ENCODE measurements at places on chromosomes 6 and 20. TPM values are rescaled to one million over a fixed set of nuclear protein-coding genes. Genes with fewer than 3 reads are reported as not detected.

The ANKRD66 gene
- 0.68 TPM for polyA plus RNA-seq

The SLC26A8 gene
- polyA plus RNA-seq, result not detected

The SGK2 gene
- 0.60 TPM for polyA plus RNA-seq

The ENPP1 gene
- 20.5 TPM for polyA plus RNA-seq

The APMAP gene
- polyA plus RNA-seq, result 48.9 TPM

The OPN5 gene
- 0.12 TPM for polyA plus RNA-seq

DNA sequence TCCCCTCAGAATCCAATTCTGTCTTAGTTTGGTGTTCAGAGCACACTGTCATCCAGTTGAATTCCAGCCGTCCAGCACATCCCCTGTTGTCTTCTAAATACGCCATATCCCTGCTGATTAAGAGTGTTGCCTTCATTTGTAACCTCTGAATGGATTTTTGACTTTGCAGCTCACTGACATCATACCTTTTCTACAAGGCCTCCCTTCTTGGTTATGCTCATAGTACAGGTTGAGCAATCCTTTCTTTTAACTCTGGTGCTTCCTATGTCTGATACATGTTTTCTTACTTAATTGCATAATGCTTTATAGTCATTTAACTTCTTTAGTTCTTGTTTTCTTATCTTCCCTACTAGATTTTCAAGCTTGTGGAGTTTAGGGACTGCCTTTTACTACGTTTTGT is 36.4 kb downstream of the XRN2 start:
- DNase-seq, result no peak

DNA sequence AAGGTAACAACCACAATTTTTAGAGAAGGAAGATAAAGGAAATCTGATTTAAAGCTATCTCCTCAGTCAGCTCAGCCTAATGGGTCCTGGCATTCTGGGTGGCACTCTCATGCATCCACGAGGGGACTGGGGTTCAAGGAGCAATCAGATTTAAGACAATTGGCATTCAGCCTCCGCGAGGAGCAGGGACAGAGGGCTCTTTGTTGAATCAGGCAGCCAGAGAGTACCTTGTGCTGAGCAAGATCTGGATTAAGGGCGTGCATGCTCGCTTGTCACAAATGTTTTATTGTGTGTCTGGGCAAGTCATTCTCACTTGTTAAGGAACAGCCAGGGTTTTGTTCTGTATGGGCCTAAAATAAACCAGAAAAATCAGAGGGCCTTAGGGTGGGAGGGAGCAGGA is 475.3 kb upstream of the NRSN1 start:
- DNase-seq, result no peak

DNA sequence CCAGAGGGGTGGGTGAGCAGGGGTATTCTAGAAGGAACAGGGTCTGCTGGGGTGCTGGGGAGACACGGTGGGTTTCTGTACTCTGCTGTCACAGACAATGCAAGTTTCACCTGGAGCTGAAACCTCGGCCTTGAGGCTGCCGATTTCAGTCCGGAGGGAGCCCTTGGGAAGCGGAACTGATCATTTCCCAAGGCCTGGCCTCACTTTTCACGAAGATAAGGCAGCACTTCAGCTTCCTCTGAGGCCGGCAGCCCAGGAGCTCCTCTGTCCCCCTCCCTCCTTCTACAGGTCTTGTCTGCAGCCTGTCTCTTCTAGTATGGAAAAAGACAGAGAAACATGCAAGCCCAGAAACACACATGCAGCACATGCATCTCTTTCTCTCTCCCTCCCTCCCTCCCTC is 242.1 kb downstream of the CDC5L start:
- DNase-seq, result no peak

DNA sequence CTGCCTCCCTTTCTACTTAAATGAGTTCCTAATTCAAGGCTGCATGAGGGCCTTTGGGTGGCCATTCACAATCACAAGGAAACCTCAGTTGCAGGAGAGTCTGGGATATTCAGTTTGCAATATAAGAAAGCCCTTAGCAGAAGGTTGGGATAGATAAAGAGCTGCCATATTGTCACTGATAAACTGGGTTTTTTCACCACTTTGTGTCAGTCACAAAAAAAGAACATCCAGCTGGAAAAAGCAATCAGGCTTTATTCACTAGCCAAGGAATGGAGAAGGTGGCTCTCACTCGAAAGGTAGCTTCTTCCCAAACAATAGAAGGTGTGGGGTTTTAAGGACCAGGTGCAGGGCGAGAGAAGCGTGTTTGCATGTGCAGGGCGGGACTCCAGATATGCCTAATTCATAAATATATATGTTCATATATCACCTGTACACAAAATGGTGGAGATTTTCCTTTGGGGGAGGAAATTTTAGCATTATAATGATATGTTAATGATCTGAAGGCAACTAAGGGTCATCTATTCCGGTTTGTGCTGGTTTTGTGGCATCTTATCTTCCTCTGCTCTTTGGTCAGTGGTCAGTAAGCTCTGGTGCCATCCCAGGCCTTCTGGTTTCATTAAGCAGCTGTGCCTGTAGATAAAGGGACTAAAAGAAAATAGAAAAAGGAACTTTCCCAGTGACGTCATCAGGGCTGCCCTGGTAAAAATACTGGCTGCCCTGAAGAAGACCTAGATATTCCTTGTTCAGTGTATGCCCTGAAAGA is 97.1 kb upstream of the IYD start:
- DNase-seq, result no peak

- DNase-seq, result no peak
Measured at GRCh38 chr20:50170549-50171220, 17.2 kb upstream of the PEDS1 start.

DNA sequence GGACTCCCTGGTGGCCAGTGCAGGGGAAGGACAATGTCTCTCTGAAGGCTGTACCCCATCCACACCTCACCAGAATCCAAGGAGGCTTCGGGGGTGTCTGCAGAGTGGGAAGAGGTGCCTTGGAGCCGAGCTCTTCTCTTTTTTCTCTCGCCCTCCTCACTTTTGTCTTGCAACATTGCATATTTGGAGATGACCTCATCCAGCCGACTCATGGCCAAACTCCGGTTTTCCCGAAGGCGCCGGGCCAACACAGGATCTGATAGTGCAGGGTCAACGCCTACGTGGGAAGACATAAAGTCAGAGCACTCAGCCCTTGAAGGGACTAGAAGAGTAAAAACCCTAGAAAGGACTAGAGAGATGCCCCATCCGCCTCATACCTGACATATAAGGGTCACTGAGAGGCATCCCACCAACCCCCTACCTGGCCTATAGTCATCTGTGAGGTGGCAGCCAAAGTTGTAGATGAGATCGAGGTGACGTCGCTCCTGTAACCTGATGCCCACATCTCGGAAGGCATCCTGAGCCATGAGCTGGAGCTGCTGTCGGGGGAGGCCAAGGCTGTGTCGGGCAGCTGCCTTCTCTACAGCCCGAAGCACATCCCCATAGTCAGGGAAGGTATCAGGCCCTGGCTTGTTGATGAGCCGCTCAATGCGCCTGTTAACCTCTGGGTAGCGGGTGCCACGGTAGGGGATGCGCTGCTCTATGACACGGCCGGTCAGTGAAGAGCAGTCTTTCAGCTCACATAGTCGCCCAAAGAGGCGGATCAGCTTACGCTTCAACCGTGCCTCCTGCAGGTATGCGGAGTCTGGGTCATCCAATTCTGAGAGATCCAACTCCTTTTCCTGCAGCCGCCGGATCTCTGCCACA is 3.0 kb upstream of the ZBTB22 start:
- no peak for DNase-seq

DNA sequence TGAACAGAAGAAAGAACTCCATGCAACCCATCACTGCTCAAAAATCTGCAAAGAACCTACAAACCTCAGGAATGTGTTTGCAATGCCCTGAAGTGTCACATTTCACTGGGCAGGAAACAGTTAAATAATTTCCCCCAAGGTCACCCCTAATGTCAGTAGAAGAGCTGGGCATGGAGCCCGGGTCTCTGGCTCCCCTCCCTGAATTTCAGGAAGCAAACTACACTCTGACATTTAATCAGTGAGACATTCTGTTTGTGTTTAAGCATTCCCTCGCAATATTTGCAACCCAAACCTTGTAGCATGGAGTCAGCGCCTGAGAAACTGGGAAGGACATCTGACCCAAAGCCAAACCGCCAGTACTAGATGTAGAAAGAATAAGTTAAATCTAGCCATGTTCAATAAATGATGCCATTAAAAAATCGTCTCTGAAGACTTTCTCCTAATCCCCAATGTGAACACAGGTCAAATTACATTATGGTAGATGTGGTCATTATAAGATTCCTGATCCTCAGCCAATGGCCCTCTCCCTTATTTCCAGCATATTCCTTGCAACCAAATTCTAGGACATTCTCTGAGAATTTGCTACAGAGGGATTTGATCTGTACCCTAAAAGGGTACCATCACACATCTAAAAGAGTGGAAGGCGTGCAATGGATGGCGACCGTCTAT is 91.2 kb upstream of the ADTRP start:
- peak; percentile 45 for DNase-seq

DNA sequence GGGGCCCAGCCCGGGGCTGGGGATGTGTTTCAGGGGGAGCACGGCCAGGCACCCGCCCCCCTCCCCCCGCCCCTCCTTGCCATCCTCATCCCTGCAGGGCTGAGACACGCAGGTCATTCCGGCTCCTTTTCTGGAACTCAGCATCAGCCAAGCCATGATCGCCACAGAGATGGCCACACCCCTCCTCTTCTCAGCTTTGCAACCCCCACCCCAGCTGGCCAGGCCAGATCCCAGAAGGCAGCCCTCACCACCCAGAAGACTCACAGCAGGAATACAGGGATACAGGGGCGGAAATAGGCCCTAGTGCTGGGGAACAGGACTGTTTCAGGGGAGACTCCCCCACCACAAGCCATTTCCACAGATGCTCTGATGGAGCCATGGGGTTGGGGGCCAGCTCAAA is 33.5 kb downstream of the YTHDF1 start:
- DNase-seq, result no peak

All from muscle of arm (tissue), 14 donors.